ENCODE measurements at places on chromosomes 6 and 20. TPM values are rescaled to one million over a fixed set of nuclear protein-coding genes. Genes with fewer than 3 reads are reported as not detected.

Gene TM9SF4
- 28.5 TPM for total RNA-seq

Gene CCDC170
- total RNA-seq = 8.8 TPM

Gene SCRT2
- 11.0 TPM for total RNA-seq

Gene HMGN3
- total RNA-seq = 82.3 TPM

Gene PTCHD4
- 15.5 TPM for total RNA-seq
